Stimulated activated CD4-positive, alpha-beta T cell treated with anti-CD3 and anti-CD28 coated beads, TNF-alpha, amount 100 ng/mL, for 1 hour (primary cell): ENCODE measurements at places on chromosomes 1 and 21.
A peak's percentile ranks its signal among the peaks of the same experiment; 100 is the strongest.

- DNase-seq = no peak
Observed at GRCh38 chr1:178867670-178868069, 3.2 kb downstream of the ANGPTL1 start.

DNA sequence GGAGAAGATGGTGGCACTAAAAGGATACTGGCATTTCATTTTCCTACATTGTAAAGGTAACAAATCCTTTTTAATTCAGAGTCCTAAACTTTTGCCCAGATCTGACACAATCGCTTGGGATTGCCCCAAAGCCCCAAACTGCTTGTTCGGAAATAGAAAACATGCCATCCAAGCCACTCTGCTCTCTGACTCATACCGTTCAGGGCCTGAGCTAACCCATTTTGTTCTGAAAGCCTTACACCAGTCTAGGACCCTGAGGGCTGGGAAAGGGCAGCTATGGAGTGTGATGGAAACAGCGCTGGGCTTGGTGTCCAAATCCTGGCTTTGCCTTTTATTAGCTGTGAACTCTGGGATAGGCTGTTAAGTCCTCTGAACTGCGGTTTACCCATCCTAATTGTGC is 159.4 kb upstream of the UBE2U start:
- DNase-seq = no peak

- DNase-seq = no peak
Observed at GRCh38 chr1:164154622-164155021, 404.4 kb upstream of the PBX1 start.

DNA sequence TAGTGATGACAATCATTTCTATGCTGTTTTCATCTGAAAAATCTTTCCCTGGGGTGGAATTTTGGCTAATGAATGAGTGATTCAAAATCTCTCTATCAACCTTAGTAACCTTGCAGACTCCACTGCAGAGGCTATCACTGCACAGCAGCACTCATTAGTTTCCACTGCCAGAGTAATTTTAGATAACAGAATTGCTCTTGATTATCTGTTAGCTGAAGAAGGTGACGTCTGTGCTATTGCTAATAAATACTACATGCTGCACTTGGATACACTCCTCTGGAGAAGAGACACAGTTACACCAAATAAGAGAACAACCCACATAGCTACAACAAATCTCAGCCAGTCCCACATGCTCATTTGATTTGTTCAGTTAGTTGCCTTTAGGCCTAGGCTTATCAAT is 1348.4 kb downstream of the NCAM2 start:
- no peak for DNase-seq

- no peak for DNase-seq
Observed at GRCh38 chr1:99646868-99647267, 955 bp downstream of the PALMD start.

DNA sequence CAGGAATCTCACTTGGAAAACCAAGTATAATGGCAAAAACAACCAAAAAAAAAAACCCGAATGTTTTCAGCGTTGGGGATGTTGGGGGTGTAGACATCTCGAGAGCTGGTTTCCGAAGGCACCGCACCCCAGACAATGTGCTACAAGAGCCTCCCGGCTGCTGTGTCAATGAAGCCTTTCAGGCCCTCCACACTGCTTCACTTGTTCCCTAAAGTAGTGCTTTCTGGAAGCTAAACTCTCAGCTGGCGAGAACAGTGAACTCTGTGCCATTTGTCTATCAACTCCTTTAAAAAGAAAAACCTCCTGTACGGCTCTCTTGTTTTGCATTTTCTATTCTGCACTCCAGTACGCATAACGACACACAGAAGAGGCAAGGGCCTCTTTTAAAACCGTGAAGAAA is 32.5 kb downstream of the PLEKHO1 start:
- no peak for DNase-seq

GRCh38 chr1:222095606-222096475 is 354.0 kb upstream of the DUSP10 start:
- DNase-seq = peak; percentile 35

DNA sequence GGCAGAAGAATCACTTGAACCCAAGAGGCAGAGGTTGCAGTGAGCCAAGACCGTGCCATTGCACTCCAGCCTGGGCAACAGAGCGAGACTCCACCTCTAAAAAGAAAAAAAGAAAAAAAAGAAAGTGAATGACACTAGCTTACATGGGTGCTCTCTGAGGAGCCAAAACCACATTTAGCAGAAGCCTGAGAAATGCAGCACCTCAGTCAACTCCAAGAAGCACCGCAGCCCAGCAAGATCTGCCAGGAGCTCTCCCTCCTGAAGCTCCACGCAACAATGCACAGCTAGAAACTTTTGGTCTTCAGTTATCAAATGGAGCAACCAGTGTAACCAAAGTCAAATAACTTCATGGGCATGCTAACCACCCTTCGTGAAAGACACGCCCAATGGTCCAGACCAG is 229.1 kb downstream of the SETD4 start:
- DNase-seq = no peak

- no peak for DNase-seq
Observed at GRCh38 chr1:82455342-82455741, 654.6 kb downstream of the ADGRL2 start.

DNA sequence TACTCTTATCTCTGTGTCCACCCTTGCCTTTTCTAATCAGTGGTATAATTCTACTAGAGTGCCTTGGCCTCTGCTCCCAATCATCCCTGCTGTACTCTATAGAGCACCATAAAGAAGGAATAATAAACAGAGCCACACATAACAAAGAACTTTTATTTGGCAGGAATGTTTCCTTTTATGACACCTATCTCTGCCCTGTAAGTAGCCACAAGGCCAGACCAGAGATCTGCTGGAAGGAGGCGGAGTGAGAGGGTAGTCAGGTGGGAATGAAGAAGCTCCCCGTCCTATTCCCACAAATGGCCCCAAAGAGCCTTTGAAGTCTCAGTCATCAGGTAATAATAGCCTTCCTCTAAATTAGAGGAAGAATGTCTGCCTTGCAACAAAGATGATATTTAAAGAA is 32.7 kb downstream of the WLS start:
- DNase-seq = no peak

- DNase-seq = no peak
Observed at GRCh38 chr1:119794876-119795240, 16.4 kb downstream of the REG4 start.

DNA sequence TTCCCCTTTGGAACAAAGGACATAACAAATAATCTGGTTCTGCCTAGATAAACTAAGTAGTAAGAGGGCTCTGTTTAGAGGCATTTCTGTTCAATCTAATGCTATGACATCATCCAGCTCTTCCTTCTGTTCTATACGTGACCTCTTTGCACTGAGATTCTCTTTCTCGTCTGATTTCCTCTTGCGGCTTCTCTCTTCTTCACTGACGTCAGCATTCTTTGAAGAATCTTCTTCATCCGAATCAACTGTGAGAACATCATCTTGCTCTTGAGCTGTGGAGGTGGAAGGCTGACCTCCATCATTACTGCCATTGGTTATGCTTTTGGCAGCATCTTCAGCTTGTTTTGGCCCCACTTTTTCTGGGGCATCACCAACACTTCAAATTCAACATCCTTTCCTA is 130.4 kb downstream of the HS2ST1 start:
- DNase-seq = no peak

- no peak for DNase-seq
Observed at GRCh38 chr1:47870946-47871676, 126.1 kb downstream of the TRABD2B start.

- DNase-seq = peak; percentile 62
Observed at GRCh38 chr1:160795951-160796383, at the start of gene LY9. Gene LY9, plus strand, starts transcription at chr1:160796174. Its CDS starts 14 bp downstream, at chr1:160796188.
